Hematopoietic multipotent progenitor cell treated with erythropoietin and hydrocortisone succinate and interleukin-3 and kit ligand, for 4 days (in vitro differentiated cells): ENCODE measurements at places on chromosomes 1 and 21.

- DNase-seq, result no peak
These were observed 252.4 kb upstream of the B3GALT2 start for GRCh38 chr1:193438771-193439170.

- peak; percentile 76 for DNase-seq
These were observed 53.5 kb upstream of the MTF2 start for GRCh38 chr1:93025572-93025971.

- peak; percentile 41 for DNase-seq
These were observed 737 bp downstream of the HES4 start for GRCh38 chr1:998995-999724.

DNA sequence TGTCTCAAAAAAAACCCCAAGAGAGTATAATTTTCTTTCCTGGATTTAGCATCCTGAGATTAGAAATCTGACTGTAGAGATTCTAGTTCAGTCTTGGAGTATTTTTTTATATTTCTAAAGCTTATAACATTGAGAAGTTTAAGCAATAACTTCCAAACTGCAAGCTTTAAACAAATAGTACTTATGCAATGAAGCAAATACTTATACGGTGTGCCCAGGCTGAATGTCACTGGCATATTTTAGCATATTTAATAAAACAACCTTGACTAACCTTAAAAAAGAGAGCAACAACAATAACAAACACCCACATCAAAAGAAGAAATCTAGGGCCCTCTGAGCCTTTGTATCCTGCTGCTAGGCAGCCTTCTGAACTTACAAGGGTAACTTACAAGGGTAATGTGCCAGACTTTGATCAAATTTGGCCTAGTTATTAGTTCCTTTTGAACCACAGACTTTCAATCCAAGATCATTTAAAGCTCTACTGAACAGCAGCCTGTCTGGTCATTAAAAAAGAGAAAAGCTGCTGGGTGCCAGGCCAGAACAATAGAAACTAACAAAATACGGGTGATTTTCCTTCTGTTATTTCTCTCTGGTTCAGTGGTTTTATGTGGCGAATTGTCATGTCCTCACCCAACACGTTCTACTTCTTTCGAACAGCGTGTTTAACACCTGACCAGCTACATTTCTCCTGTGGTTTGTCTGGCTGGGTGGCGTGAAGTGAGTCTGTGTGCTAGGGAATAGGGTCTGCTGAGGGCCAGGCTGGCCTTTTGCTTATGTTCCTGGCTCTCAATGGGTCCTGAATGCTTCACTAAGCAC lies 16.2 kb downstream of the MTOR start:
- DNase-seq, result no peak

GRCh38 chr1:169466259-169467230 lies 19.2 kb downstream of the SLC19A2 start:
- peak; percentile 74 for DNase-seq
